ENCODE measurements at places on chromosomes 12 and 14. TPM values are rescaled to one million over a fixed set of nuclear protein-coding genes. Genes with fewer than 3 reads are reported as not detected.

The SLC4A8 gene
- total RNA-seq: 10.7 TPM

The WIF1 gene
- not detected for total RNA-seq

The FOXG1 gene
- 0.44 TPM for total RNA-seq

DNA sequence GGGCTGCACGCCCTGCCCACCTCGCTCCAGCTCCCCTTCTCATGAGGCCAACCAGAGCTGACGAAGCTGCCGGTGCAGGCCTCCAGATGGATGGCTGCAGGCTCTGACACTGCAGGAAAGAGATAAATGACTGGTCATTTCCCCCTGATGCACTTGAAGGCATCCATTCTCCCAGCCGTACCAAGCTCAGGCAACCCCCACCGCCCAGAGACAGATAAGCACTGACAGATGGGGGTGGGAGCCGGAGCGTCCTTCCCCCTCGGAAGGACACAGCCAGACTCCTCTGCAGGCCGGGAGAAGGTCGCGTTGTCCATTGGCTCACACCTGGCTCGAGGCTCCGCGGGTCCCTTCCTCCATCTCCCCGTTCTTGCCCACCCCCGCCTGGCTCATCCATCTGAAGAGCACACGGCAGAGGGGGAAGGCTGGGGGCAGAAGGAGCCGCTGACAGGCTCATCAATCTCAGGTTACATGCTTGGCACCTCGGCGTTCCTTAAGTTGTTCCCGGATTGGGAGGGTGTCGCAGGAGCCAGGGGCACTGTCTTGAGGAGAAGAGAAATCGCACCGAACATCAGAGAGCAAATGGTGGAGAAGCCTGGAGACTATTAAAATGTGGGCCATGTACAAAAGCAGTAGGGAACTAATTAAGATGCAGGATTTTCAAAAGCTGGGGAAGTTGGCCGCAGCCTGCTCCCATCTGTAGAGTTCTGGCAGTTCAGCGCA, 151.6 kb downstream of the DPF3 start:
- no peaks in the 10 kb centered on the region for H3K36me3 ChIP-seq
- no peak overlapping the region for H3K4me3 ChIP-seq
- no peaks in the 10 kb centered on the region for H3K27me3 ChIP-seq
- H3K4me1 ChIP-seq: no peaks in the 10 kb centered on the region
- DNase-seq: no peak

DNA sequence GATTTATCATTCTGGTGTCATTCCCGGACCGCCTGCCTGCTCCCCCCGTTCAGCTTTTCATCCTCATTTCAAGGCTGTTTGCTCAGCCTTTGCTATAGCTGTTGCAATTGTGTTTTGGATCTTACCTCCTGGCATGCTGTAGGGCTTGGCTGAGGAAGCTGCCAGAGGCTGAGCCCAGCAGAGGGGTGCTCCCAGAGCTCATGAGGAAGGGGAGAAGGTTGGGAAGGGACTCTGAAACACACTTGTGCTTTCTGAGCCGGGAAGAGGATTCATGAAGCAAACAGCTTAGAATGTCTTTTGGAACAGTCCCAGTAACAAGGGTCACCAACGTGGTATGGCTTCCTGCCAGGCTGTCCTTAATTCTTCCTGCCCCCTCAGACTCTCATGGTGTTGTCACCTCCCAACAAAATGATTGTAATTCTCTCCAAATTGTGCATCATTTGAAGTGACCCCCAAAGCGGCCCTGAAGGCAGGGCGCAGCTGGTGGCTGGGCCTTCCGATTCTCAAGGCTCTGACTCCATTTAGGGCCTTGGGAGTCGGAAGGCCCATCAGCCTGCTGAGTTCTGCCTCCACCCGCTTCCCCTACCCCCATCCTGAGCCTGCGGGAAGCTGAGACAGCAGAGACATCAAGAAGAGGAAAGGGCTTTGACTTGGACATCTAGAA, 111.9 kb upstream of the ARHGAP5 start:
- no peak overlapping the region for H3K4me3 ChIP-seq
- H3K36me3 ChIP-seq: no peaks in the 10 kb centered on the region
- no peaks in the 10 kb centered on the region for H3K4me1 ChIP-seq
- H3K27ac ChIP-seq: no peak overlapping the region
- no peak for DNase-seq

GRCh38 chr14:81582420-81582819, 48.8 kb upstream of the SEL1L start:
- H3K27ac ChIP-seq: no peak overlapping the region
- no peak for DNase-seq
- no peaks in the 10 kb centered on the region for H3K36me3 ChIP-seq
- H3K4me3 ChIP-seq: no peak overlapping the region

- peaks cover 3% of the 10 kb centered on the region for H3K27me3 ChIP-seq
- H3K4me3 ChIP-seq: no peak overlapping the region
- no peak for DNase-seq
- H3K27ac ChIP-seq: no peak overlapping the region
- H3K4me1 ChIP-seq: no peaks in the 10 kb centered on the region
- H3K36me3 ChIP-seq: no peaks in the 10 kb centered on the region
Measured at GRCh38 chr12:112850383-112850782, 56.4 kb upstream of the OAS1 start.

- no peaks in the 10 kb centered on the region for H3K27me3 ChIP-seq
- no peak overlapping the region for H3K4me3 ChIP-seq
- no peak overlapping the region for H3K27ac ChIP-seq
- DNase-seq: no peak
Measured at GRCh38 chr12:92574051-92574783, 128.6 kb upstream of the PLEKHG7 start.

DNA sequence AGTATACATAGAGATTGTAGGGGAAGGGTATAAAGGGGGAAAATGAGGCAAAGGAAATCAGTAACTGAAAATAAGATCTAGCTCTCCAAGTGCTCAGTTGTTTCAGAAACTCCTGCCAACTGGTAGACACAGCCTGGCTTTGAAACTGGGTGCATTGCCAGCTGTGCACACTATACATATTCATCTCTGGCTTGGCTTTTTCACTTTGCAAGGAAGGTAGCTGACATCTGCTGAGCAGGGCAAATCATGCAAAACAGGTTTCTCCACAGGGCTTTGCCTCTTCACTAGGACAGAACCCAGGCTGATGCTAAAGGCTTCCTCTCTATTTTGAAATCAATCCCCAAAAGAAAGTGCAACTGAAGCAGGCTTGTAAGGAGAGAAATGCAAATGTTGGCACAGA, 101.5 kb downstream of the HELB start:
- no peaks in the 10 kb centered on the region for H3K4me1 ChIP-seq
- H3K27me3 ChIP-seq: no peaks in the 10 kb centered on the region
- DNase-seq: no peak
- no peaks in the 10 kb centered on the region for H3K36me3 ChIP-seq
- H3K4me3 ChIP-seq: no peak overlapping the region

GRCh38 chr14:68214431-68214830, 394.9 kb downstream of the RAD51B start:
- no peaks in the 10 kb centered on the region for H3K36me3 ChIP-seq
- DNase-seq: no peak
- H3K27ac ChIP-seq: no peak overlapping the region
- H3K4me1 ChIP-seq: peaks cover 50% of the 10 kb centered on the region
- H3K4me3 ChIP-seq: no peak overlapping the region

DNA sequence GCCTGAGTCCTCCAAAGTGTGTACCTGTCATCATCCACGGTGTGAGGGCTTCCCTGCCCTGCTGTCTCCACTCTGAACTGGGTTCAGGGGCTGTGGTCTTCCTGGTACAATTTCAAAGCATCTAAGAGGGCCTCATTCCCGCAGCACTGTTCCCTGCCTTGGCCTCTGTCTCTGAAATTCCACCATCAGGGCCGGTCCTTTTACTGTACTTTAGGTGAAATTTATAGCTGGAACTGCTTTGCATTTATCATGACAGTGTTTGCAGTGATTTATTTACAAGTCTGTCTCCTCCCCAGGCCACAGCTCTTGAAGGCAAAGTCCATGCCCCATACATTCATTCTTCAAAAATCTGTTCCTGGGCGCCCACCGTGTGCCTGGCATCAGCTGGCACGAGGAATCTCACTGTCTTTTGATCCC, 36.9 kb upstream of the NCOR2 start:
- H3K27me3 ChIP-seq: no peaks in the 10 kb centered on the region
- H3K27ac ChIP-seq: no peak overlapping the region
- H3K36me3 ChIP-seq: no peaks in the 10 kb centered on the region
- no peak overlapping the region for H3K4me3 ChIP-seq
- DNase-seq: no peak
- H3K4me1 ChIP-seq: peaks cover 15% of the 10 kb centered on the region

GRCh38 chr14:76305268-76305826, 70.6 kb upstream of the ESRRB start:
- no peaks in the 10 kb centered on the region for H3K36me3 ChIP-seq
- no peaks in the 10 kb centered on the region for H3K4me1 ChIP-seq
- H3K4me3 ChIP-seq: no peak overlapping the region

DNA sequence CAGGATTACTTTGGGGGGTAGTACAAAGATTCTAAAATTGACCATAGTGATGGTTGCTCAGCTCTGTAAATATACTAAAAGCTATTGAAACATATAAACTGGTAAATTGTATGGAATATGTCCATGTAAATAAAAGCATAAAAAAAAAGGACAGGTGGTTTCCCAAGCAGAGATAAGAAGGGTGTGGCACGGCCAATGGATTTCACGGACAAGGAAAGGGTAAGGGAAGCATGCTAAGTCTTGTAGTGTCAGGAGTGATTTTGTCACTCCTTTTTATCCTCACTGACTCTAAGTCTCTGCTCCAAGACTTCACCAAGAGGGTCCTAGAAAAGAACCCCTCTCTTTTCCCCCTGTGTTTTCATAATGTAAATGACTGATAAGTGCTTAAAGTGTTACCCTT, 229.2 kb downstream of the SPTSSA start:
- no peak overlapping the region for H3K27ac ChIP-seq
- no peak for DNase-seq
- no peak overlapping the region for H3K4me3 ChIP-seq
- no peaks in the 10 kb centered on the region for H3K36me3 ChIP-seq

DNA sequence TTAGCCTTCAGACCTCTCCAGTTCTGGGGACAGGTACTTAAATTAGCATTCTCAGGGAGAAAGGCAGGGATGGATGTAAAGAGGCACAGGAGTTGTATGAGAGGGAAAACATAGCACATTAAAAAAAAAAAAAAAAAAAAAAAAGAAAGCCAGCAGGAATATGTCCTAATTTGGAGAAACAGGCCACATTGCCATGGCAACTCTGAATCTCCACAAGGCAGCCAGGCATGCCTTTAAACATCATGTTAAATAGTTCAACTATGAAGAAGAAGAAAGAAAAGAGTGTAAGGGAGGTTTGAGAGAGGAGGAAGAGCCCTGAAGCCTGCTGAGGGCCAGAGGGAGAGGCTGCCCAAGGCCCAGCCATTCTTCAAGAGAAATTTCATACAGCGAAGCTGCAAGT, 145.8 kb downstream of the GRIN2B start:
- no peak for DNase-seq
- H3K27me3 ChIP-seq: no peaks in the 10 kb centered on the region
- no peak overlapping the region for H3K27ac ChIP-seq
- no peaks in the 10 kb centered on the region for H3K36me3 ChIP-seq
- H3K4me1 ChIP-seq: no peaks in the 10 kb centered on the region

Measured in GM12878 (cell line).